Vein endothelial cell (primary cell): ENCODE measurements at places on chromosomes 3 and 15. TPM values are rescaled to one million over a fixed set of nuclear protein-coding genes. Genes with fewer than 3 reads are reported as not detected.

Gene WHAMM
- 6.5 and 7.8 TPM in 2 replicates for total RNA-seq

Gene ZNF385D
- 0.33 and 0.67 TPM in 2 replicates for total RNA-seq

Gene MEIS2
- 10.1 and 12.2 TPM in 2 replicates for total RNA-seq

Gene AMT
- total RNA-seq = 0.67 and 1.3 TPM in 2 replicates

Gene SCG3
- total RNA-seq = 0.10 TPM in 1 of 2 replicates, not detected in the other

Gene CLN6
- total RNA-seq = 21.6 and 28.4 TPM in 2 replicates

Gene CLRN1
- not detected in 2 replicates for total RNA-seq

Gene FMN1
- total RNA-seq = 0.10 and 0.33 TPM in 2 replicates

Gene KY
- not detected in 2 replicates for total RNA-seq

Gene ZIC1
- total RNA-seq = not detected in 2 replicates

Gene NMB
- total RNA-seq = 4.6 and 6.0 TPM in 2 replicates

Gene RTP1
- not detected in 2 replicates for total RNA-seq

Gene NUP210
- 0.29 and 1.3 TPM in 2 replicates for total RNA-seq

Gene RYR3
- total RNA-seq = under 0.01 TPM in 1 of 2 replicates, not detected in the other

Gene ZDHHC3
- total RNA-seq = 84.4 and 89.5 TPM in 2 replicates

Gene CHDH
- total RNA-seq = 0.10 TPM in 1 of 2 replicates, not detected in the other

Gene HYAL3
- total RNA-seq = 11.0 and 11.8 TPM in 2 replicates
